ENCODE measurements at places on chromosomes 1 and 21.

DNA sequence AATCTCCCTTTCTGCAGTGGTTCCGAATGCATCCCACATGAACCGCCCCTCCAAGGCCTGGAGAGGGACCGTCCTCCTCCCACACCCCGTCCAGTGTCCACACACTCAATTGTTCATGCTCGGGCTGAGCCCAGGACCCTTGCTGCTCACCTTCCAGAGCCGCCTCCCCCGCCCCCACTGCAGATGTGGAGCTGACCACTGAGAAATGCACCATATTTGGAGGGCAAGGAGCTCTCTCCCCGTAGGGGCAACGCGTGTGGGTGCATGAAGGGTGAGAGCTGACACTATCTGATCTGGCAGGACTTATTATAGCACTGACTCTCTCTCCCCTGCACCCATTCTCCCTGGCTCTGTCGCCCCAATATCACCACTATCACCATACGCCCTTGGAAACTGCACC lies 4.0 kb upstream of the S100A3 start:
- DNase-seq: no peak

DNA sequence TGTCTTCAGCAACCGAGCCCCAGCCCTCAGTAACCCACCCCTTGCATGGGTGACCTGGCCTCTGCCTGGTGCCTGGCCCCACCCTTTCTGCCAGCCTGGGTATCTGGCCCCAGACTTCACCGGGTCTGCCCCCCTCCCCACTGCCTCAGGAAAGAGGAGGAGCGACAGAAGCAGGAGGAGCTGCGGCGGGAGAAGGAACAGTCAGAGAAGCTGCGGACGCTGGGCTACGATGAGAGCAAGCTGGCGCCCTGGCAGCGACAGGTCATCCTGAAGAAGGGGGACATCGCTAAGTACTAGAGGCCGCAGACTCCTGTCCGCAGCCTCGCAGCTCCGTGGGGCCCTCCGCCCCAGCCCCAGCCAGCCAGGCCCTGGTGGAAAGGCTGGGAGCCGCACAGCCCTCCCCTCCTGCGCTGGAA lies 6.1 kb downstream of the TNFRSF25 start:
- DNase-seq: no peak

DNA sequence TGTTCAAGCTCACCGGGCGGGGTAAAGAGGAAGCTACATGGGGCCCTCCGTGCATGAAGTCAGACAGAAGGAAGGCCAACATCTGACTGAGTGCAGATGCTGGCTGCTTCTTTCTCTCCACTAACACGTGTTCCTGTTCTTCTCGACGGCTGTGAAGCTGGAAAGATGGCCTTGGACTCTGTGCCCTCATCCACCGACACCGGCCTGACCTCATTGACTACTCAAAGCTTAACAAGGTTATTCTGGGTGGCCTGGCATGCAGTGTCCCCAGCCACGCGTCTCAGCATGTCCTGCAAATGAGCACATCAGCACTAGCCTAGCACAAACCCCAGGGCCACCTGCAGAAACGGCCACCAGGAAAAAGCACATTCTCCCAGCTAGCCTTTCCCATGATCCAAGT lies 41.2 kb downstream of the ACTN2 start:
- no peak for DNase-seq

- DNase-seq: no peak
Measured at GRCh38 chr1:2526824-2527555, 594 bp upstream of the PANK4 start.

DNA sequence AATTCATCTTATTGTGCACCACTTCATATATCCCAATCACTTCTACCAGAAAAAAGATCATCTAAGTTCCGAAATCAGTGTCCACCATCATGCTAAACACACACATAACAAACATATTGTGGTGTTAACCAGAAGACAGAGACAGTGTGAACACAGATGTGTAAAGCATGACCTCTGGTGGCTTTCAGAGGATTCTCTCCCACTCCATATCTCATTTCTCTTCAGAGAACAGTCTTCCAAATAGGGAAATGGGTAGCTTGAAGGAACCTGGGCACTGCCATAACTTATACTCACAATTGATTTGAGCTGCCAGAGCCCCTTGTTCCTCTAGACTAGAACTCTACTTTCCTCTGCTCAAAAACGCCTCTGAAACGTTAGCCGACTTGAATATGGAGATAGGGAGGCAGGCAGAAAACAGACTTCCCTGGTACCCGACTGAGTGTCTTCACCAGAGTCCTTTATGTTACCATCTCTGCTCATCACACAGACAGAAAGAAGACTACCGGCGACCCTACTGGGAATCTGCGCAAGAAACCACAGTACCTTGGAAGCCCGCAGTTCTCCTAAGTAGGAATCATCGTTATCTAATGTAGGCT lies 1.8 kb upstream of the ELAPOR1 start:
- no peak for DNase-seq

DNA sequence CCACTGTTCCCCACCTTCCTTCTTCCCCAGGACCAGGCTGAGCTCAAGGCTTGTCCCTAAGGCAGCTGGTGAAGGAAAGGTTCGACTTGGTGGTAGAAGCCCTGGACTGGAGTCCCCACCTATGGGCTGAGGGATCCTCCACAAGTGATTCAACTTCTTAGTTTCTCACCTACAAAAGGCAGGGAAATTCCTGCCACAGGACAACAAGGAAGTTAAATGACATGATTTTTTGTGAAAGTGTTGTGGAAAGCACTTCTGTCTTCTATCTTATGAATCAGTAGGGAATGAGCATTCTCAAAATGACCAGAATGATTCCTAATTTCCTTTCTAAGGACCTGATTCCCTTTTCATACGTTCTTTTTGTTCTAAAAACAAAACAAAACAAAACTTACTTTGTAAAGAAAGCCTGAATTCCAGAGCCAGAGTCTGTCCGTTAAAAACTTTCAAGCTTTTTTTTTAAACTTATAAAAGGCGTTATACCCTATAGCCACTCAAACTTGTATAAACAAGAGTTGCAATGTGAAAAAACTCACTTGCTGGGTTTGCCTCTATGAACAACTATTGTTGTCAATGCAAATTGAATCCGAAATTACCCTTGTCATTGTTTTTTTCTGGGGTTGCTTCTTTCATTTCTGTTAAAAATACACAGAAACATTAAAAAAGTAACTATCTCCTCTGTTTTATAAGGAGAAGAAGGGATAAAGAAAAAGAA lies 12.2 kb downstream of the KCNJ15 start:
- no peak for DNase-seq

DNA sequence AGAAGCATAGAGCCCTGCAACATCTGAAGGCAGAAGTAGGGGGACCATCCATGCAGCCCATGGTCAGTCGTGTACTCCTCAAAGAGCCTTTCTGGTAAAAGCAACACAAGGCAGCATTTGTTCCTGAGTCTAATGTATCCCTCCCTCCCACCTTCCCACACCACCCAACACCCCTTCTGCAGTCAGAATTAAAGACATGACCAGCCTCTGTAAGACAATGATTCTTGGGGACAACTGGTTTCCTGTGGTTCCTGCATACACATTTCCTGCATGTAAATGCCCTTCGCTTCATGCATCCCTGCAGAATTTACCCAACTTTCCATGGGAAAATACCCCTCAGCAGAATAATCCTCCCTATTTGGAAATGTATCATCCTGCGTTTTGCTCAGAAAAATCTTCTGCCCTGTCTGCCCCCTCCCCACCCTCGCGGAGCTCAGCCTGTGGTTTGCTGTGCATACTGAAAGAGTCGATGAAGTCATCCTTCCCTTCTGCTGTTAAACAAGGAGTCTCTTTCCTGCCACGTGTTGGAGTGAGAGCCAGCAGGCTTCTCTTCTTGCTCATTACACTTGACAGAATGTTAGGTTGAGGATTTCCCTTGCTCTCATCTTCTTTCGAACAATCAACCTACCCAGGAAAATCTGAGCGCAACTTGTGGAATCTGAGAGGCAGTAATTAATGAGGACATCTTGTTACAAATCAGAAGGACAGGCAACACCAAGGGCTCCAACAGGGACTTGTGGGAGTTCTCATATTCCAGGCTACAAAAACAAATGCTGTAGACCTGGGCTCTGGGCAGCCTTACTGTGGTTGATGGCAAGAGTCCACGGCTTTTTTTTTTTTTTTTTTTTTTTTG lies 4.7 kb downstream of the TNN start:
- DNase-seq: no peak

DNA sequence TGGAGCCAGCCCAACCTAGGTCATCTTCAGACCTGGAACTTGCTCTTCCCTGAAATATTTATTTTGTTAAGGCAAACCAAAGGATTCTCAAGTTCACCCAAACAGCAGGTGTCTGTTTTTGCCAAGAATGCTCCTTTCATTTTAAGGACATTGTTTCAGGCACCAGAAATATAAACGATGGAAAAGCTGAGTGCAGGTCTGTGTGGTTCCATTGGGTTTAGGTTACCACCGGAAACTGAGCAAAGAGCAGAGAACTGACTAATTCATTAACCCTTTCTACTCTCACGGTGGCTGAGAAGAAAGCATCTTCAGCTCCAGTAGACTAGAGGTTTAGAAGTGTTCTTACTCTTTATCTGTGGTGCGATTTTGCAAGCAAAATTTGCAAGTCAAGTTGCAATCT lies 38.0 kb upstream of the ZC3H11B start:
- no peak for DNase-seq

GRCh38 chr1:224676551-224676950 lies 60.4 kb downstream of the CNIH3 start:
- no peak for DNase-seq

GRCh38 chr1:180521474-180522212 lies 19.3 kb upstream of the ACBD6 start:
- DNase-seq: no peak

GRCh38 chr1:230938924-230939368 lies 39.7 kb downstream of the TTC13 start:
- DNase-seq: no peak

GRCh38 chr1:93042187-93043056 lies 36.7 kb upstream of the MTF2 start:
- DNase-seq: no peak

DNA sequence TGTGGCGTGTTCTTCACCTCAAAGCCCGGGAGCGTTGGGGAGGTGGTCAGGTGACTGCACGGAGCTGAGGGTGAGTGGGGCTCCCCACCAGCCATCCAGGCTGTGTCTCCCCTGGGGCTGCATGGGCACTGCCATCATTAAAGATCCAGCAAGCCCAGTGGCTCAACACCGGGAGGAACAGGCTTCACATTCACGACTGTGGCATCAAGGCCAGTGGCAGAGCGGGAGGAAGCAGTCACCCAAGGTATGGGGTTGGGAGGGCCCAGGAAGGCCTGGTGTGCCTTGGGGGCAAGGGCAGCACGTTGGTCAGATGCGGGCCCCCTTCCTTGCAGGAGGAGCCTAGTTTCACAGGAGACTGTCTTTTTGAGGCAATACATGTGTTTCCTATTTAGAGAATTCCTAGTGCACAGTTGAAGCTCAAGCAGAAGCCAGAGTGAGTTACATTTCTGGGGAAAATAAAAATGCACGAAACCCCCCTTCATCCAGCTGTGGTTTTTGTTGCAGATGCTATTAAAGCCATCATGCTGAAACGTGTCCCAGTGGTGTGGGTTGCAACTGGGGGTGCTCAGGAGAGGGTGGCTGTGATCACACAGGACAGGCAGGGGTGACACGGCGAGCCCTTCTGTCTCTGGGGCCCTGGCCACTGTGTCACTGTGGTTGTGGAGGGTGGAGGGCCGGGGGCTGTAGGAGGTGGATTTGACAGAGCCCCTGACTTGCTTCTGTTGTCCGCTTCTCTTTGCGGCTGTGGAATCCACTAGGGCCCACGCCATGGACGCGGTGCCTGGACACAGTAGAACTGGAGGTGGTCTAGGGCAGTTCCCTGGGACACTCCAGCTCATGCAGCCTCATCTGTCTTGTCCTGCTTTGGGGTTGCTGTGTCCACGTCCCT lies 34.1 kb downstream of the SNAP47 start:
- no peak for DNase-seq

GRCh38 chr1:60731321-60731720 lies 351.0 kb upstream of the NFIA start:
- DNase-seq: no peak

- DNase-seq: no peak
Measured at GRCh38 chr1:24186711-24186992, 437 bp downstream of the IFNLR1 start.

All from NCI-H1417 treated with DMSO at 0.1 percent for 48 hours (cell line).